ELF-1 (cell line): ENCODE measurements at places on chromosomes 4 and X.

DNA sequence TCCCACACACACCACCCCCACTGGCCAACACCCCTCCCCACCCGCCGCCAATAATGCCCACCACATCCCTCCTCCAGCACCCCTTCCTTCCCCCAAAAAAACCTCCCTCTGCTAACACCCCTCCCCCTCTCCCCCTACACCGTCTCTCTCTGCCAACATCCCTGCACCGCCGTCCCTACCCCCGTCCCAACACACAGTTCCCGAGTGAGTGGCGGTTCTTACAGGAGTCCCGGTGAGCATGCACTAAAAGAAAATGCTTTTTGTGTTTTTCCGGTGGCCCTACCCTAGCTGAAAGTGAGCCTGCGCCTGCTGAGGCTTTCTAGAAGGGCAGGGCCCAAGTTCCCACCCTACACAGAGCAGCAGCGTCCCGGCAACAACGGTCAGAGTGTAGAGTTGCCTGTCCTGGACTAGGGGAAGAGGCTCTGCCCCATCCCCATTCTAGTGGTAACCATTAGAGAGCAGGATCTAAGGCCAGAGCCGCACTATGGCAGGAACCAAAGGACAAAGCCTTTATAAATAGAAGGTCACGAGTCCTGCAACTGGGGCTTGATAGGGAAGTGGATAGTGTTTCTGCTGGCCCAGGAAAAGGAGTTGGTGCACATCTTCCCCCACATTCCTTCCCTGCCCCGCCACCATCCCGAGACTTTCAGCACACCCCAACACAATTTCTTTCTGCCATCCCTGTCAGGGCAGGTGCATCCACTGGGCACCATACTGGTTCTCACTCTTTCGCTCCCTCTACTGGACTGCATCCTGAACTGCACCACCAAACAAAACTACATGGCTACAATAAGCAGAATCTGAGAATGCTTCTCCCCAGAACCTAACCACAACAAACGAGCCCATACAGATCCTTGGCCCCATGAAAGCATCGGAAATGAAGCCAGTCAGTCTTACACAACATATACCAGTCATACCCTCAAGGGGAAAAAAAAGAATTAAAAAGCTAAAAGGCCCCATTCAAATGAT, 78.1 kb upstream of the PAGE3 start:
- peak; percentile 43 for DNase-seq

DNA sequence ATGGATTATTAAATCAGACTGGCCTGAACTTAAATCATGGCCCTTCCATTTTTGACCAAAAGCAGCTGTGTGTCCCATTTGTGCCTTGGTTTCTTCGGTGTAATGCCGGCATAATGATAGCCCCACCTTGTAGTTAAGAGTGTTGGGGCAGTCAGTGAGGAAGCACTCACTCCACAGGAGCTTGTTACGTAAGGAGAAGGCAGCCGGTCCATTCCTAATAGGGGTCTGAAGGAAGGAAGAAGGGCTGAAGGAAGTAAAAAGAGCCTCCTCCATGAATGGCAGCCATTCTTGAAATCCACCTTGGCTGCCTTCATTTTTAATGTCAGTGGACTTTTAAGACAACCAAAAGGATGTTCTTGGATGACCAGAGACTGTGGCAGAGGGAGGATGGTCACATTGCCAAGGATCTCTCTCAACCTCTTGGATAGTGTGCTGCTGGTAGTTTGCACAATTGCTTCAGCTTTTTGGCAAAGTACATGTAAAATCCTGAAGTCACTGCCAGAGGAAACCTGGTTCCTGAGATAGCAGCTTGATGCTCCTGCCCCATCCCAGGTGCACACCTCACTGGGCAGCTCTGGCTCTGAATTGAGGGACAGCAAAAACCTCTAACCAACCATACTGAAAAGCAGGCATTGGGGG, 113.5 kb downstream of the PTTG2 start:
- no peak for DNase-seq

DNA sequence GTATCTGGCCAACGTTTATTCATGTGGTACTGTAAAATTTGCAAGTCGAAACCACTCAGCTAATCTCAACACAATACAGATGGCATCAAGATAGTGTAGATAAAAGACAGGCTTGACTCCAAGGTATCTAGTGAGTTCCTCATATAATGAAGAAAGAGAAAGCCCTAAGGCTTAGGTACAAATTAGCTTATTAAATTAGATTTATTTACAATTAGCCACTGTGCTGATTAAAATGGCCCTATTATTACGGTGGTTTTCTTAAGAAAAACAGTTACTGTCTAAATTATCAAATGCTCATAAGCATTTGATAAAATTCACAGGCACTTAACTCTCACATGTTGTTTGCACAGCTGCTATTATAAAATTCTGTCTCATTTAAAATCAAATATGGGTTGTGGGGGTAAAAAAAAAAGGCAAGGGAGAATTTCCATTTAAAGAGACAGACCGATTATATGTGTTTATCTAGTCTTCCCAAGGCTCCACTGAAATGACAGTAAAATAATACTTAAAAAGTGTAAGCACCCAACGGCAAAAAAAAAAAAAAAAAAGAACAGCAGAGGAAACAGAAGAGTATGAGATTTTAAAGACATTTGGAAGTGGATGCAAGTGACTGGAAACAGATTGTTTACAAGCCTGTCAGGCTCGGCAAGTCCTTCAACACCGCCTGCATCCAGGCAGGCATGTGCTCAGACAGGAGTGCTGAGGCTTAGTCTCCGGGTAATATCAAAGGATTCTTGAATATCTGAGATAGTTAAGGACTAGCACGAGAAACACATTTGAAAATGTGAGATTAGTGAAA, 55.1 kb downstream of the FAM13A start:
- no peak for DNase-seq

- peak; percentile 13 for DNase-seq
These were observed 39.4 kb downstream of the GEMIN8 start for GRCh38 chrX:13990126-13990800.

GRCh38 chr4:159308566-159309340, 205.9 kb downstream of the RAPGEF2 start:
- DNase-seq, result no peak

- no peak for DNase-seq
These were observed 68.0 kb downstream of the IL21 start for GRCh38 chr4:122552898-122553297.

DNA sequence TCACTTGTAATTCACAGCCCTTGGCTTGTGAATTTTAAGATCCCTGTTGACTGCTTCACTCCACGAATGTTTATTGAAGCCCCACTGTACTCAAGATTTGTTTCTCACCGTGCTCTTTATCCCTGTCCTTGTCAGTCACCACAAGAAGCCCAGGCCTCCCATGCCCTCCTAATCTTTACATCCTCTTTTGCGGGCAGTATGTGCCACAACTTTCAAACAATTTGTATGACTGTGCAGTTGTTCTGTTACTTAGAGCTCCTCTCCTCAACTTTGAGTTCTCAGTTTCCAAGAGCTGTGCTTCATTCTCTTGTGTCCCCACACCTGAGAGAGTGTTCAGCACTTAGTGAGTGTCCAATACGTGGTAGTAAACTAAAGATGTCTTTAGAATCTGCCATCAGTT, 467.7 kb downstream of the NKX6-1 start:
- no peak for DNase-seq

DNA sequence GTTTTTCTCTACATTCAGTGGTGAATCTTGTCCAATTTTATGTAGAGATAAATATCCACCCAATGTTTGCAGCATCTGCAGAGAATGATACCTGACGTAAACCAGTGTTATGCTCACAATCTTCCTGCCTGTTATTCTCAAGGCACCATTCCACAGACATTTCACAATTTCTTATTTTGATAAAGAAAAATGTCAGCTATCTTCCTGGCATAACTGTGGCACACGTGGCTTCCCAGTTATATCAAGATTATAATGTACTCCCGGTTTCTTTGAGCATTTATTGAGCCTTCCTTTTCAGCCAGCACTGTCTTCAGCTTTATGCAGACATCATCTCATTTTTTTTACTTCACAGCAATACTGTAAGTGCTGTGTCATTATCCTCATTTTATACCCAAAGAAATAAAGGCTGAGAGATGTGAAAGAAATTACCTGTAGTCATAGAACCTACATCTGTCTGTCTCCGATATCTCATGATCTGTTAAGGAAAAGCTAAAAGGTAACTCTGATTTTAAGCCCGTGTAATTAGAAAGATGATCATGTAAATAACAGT, 1300.8 kb upstream of the TENM3 start:
- no peak for DNase-seq

DNA sequence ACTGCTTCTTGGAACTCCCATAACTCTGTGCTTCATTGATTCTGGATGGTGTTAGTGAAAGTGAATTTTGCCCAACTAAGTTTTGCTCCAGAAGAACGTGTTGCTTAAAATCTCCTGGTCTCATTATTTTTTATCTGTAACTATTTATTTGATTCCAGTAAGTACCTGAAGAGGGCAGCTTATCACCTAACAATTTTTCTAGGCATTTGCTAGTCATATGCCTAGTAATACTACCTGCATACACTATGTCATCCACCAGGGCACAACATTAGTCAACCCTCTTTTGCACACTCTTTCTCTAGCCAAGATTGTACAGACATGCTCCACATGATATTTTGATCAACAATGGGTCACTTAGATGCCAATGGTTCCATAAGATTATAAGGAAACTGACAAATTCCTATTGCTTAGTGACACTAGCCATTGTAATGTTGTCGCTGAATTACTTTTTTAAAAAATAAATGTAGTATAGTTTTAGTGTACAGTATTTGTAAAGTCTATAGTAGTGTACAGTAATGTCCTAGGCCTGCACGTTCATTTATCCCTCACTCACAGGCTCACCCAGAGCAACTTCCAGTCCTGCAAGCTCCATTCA, 499.9 kb upstream of the AADAT start:
- no peak for DNase-seq

DNA sequence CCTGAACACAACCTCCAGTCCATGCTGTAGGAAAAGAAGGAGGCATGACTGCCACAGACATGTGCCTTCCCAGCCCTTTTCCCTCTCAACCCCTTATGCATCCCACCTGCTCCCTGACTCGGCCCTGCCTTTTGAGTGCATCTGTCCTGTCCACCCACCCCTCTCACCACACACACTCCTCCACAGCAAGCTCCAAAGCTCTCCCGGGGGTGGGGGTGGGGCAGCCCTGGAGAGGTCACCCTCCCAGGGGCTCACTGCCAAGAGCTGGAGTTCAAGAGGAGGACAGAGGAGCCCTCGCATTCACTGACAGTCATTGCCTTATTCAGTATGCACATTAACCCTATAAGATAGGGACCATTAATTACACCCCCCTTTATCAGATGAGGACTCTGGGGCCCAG, 46.6 kb upstream of the MAMLD1 start:
- no peak for DNase-seq

- DNase-seq, result no peak
These were observed 71.7 kb downstream of the IDS start for GRCh38 chrX:149433451-149433850.

DNA sequence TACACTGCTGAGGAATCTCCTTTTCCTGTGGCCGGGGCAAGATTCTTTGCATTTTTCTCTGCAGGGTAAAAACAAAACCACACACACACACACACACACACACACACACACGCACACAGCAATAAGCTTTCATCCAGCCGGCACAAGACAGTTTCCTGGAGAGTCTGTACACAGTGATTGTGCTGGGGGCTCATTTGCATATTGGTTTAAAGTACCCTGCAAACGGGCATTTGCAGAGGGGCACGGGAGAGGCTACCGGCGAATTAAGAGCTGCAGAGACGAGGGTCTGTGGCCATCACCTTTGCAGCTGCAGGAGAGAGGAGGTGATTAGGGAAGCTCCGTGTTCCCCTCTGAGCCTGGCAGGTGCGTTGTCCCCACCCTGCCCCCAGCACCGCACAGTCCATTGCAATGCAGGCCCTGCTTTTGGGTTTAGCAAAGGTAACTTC, 219.9 kb downstream of the SHOX start:
- DNase-seq, result peak; percentile 66

GRCh38 chr4:184616633-184617551, 32.4 kb downstream of the CASP3 start:
- DNase-seq, result no peak

DNA sequence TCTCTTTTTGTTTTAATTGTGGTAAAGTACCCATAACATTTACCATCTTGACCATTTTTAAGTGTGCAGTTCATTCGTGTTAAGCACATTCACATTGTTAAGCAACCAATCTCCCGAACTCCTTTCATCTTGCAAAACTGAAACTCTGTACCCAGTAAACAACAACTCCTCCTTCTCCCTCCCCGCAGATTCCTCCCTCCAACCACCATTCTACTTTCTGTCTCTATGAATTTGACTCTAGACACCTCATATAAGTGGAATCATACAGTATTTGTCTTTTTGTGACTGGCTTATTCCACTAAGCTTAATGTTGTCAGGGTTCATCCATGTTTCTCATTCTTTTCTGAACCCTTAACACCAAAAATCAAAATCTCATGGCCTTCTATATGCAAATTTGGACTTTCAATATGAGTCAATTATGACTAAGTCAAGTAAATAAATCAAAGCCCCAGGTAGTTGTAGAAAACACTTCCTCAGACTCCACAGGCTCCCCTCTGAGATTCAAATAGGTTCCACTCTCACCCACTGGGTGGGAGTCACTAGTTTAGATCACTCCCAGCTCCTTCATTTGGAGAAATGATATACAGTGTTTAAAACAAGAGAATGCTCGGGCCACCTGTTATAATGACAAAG, 9.8 kb upstream of the RTL5 start:
- no peak for DNase-seq

DNA sequence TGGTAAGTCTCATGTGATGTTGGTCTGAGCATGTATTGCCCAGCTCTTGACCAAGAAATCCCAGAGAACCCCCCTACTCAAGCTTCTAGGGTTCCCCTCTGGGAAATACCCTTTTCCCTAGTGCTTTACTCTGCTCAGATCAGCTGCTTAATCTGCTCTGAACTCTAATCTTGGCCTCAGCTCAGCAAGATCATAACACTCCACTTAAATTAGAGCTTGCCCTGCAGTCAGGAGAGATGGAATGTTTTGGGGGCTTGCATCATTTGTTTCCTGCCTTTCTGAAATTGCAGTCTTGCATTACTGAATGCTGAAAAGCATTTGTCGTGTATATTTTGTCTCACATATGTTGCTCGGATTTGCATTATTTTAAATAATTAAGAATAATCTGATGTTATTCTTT, 1153.6 kb downstream of the FSTL5 start:
- DNase-seq, result no peak

DNA sequence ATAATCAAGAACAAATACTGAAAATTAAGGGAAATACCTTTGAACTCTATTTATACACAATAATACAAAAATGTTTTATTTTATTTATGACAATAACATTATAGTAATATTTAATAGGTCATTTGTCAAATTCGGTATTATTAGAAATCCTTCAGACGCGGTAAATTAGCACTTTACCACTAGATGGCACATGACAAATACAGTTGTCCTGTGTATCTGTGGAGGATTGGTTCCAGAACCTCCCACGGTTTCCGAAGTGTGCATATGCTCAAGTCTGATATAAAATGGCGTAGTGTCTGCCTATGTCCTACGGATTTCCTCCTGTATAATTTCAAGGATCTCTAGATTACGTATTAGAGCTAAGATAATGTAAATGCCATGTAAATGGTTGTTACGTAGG, 8.1 kb upstream of the LINC00632 start:
- no peak for DNase-seq

DNA sequence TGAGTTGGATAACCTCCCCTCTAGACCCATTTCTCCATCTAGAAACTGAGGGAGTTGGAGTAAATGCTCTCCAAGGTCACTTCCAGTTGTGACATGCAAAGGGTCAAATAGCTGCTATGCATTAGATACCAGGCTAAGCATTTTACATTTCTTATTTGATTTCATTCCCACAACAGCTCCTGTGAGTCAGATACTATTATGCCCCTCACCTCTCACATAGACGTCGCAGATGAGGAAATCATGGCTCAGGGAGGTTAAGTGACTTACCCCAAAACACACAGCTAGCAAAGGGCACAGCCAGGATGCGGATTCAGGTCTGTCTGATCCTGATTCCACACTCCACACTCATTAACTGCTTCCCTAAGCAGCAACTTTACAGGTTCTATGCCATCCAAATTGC, 57.7 kb downstream of the PRPS1 start:
- DNase-seq, result no peak
